ENCODE measurements at places on chromosomes 1 and 21.

- no peak for DNase-seq
Observed at GRCh38 chr1:219490566-219490965, 122.3 kb downstream of the ZC3H11B start.

DNA sequence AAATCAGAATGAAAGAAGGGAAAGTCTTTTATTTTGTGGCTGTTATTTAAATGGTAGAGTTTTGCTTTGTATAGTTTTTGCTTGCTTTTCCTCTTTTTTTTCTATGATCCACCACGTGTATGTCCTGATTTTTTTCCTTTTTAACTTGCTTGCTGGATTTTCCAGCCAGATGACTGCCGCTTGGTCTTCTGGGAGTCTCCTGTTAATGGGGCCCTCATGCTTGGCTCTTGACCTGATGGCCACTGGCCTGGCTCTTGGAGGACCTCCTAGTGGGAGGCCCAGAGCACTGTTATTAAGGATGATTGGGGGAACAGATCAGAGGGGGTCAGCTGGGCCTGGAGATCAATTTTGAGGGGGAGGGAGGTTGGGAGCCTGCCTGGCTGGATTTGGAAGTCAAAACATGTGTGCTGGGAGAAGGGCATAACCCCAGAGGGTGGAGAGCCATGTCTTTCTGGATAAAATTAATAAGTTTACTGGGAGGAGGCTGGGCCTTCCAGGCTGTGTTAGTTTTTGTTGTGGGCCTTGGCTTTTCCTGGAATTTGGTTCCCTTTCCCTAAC lies 1.2 kb downstream of the FGGY start:
- DNase-seq = no peak

- no peak for DNase-seq
Observed at GRCh38 chr1:59314776-59315528, 18.1 kb downstream of the FGGY start.

- DNase-seq = no peak
Observed at GRCh38 chr1:235313931-235314678, 13.9 kb downstream of the ARID4B start.

GRCh38 chr1:245156736-245157505 lies 2.1 kb downstream of the KIF26B start:
- no peak for DNase-seq

DNA sequence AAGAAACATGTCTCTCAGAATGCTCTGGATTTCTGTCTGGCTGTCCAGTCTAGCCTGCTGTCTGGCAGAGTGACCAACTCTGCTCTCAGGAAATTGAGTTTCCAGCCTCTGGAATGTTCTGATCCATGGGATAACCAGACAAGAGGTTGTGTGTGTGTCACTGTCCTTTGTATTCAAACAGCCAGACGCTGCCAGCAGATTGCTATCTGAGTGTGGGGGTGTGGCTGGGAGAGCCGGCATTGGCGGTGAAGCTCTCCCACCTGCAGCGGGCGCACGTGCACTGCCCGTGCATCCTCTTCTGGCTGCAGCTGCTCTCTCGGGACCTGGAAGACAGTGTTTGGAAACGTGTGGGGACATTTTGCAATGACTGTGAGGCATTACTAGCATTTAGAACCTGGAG lies 26.1 kb downstream of the PKP1 start:
- no peak for DNase-seq

DNA sequence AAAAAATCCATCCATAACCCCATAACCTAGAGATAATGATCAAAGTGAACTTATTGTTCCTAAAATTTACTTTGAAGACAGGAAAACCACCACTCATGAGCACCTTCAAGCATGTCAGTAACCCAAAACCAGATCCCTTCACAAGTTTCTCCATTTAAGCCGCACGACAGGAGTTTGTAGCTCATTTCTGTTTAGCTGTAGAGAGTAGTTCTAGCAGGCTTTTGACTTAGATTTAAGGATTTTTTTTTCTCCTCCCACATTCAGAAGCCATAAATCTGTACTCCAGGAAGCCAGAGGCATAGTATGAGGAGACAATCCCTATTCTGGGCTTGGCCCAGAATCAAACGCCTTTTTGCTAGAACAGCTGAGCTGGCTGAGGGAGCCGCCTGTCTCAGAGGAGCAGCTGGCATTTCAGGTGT lies 25.6 kb downstream of the TOMM20 start:
- no peak for DNase-seq

DNA sequence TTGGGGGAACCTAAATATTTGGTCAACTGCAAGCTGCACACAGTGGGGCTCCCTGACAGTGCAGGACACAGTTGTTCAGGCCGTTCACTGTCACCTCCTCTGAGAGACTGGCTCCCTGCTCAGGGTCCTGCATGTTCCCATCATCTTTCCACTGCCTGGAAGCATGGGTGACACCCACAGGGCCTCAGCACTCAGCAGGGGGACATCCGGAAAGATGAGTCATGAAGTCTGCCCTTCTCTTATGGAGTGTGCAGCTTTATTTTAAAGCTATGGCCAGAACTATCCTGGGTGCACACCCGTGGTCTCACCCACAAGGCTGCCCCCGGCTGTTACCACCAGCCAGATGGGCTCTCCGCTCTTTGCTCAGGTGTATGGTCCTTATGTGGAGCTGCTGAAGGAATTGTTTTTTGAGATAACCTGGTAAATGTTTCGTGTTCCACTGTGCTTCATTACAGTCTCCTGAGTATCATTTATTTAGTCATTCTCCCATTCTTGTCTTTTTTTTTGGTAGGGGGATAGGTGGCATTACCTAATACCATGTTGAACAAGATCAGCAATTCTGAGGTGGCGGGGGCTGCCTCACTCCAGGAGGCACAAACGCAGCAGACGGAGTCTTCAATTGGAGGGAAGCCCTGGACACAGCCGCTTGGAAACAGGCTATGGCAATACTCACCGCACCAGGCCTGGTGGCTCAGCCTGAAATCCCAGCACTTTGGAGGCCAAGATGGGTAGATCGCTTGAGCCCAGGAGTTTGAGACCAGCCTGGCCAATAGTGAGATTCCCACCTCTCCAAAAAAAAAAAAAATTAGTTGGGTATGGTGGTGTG lies 14.3 kb downstream of the TRIM11 start:
- no peak for DNase-seq

DNA sequence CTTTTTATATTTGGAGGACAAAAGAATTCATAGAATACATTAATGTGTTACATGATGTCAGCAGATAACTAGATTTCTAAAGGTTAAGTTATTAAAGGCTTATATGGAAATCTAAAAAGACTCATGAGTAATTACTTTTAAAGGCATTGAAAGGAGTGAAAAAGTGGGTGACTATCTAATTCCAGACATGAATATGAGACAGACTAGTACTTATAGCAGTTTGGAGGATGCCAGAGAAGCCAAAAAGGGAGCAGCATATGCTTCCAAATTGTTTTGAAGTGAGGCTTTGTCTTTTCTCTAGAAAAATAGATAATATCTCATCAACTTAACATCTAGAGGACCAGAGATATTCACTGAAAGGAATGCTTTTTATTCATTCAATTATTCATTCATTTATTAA lies 275.5 kb upstream of the CACYBP start:
- no peak for DNase-seq

GRCh38 chr1:233909195-233909594 lies 4.7 kb downstream of the SLC35F3 start:
- no peak for DNase-seq

DNA sequence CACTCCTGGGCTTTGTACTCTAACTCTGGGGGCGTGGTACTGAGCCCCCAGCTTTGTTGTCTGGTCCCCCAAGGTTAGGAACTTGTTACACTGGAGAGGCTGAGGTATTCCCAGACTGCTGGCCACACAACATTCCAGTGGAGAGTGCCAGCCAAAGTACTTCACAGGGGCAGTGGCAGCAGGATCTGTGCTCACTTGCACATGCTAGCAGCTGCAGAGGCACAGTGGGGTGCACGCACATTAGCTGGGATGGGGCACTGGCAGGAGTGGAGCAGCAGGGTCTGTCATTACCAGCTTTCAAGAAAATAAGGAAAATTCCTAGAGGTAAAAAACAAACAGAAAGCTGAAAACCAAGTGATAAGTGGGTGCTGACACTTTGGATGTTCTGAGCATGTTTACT lies 31.0 kb downstream of the ZNF691 start:
- DNase-seq = no peak

- no peak for DNase-seq
Observed at GRCh38 chr21:46226920-46227599, 1.5 kb downstream of the LSS start.

DNA sequence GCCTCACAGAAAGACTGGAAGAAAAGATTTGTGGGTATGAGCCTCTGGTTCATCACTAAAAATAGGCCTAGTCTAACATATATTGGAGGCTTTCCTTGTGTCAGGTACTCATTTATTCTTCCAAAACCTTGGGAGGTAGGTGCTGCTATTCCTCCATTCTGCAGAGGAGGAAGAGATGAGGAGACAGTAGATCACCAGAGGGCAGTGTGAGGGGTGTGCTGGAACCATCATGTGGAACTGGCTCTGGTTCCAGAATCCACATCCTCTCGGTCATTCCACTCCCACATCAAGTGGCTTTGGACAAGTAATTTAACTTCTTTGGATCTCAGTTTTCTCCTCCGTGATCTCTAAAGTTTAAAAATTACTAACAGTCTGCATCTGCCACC lies 7.4 kb upstream of the INKA2 start:
- no peak for DNase-seq

DNA sequence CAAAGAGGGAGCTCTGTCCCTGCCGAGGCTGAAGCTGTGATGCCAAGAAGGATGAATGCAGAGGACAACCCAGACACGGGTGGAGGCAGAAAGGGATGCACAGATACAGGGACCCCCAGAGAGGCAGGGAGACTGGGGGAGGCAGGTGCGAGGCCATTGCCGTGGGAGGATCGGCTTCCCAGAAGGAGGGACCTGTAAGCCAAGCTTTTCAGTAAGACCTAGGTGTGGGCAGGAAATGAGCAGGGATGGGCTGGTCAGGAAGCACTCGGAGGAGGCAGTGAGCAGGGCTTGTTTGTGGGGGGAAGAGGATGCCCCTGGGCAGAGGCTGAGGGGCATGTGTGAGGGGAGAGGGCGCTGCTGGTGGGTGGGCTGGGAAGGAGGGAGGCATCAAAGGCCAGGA lies 67.7 kb upstream of the WNT4 start:
- DNase-seq = no peak

- no peak for DNase-seq
Observed at GRCh38 chr1:153485863-153486262, 25.4 kb upstream of the S100A7 start.

DNA sequence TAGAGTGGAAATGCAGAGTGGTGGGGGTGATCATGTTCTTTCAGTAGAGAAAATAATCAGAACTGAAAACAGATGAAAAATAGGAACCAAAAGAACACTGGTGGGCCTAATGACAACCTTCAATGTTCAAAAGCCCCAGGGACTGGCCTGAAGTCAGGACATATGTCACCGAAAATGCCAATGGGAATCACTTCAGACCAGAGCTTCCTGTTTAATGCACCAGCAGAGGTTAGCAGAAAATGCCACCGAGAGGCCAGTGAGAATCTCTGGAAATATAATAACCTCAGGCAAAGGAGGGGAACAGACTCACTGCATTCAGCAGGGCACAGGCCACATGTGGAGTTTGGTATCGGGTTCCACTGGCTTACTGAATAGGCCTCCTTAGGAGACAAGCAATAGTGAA lies 15.9 kb upstream of the CD58 start:
- DNase-seq = no peak

GRCh38 chr1:153612755-153613331 lies at the start of gene S100A16:
Gene S100A16, minus strand, starts transcription at chr1:153613137. Its CDS starts 4,986 bp downstream, at chr1:153608151.
- no peak for DNase-seq

DNA sequence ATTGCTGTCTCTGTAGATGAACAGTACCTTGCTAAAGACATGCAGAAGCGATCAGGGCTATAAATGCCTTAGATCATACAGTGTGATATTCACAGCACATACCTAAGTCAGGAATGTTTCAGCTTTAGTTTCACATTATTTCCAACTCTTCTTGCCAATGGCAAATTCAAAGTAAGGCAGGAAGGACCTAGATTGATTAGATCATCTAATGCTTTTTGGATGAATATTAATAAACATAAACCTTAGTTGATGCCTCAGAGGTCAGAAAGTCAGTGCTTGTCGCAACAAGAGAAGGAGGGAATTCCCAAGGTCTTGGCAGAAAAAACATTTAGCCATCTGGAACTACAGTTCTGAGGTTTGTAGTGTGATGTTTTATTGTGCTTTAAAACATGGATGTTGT lies 122.3 kb downstream of the TNFSF18 start:
- no peak for DNase-seq

GRCh38 chr21:35044770-35045541 lies 4.1 kb downstream of the RUNX1 start:
- DNase-seq = no peak

DNA sequence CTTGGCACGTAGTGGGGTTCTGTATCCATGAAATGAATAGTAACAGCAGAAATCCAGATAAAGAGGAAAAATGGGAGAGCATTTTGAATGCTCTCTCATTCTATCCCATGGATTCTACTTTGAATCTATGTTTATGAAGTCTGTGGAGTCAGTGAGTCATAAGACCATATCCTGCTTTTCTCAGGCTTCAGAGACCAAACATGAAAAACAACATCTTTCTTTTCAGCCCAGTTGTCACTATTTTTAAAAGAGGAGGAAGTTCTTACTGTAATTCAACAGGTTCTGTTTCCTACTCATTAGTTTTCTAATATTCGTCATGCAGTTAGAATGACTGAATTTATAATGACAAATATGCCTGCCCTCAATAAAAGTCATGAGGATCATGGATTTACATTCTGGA lies 39.4 kb upstream of the CD55 start:
- DNase-seq = no peak

GRCh38 chr1:39269791-39270342 lies 65.4 kb downstream of the MACF1 start:
- no peak for DNase-seq

GRCh38 chr1:8520483-8520966 lies 202.6 kb downstream of the SLC45A1 start:
- no peak for DNase-seq

DNA sequence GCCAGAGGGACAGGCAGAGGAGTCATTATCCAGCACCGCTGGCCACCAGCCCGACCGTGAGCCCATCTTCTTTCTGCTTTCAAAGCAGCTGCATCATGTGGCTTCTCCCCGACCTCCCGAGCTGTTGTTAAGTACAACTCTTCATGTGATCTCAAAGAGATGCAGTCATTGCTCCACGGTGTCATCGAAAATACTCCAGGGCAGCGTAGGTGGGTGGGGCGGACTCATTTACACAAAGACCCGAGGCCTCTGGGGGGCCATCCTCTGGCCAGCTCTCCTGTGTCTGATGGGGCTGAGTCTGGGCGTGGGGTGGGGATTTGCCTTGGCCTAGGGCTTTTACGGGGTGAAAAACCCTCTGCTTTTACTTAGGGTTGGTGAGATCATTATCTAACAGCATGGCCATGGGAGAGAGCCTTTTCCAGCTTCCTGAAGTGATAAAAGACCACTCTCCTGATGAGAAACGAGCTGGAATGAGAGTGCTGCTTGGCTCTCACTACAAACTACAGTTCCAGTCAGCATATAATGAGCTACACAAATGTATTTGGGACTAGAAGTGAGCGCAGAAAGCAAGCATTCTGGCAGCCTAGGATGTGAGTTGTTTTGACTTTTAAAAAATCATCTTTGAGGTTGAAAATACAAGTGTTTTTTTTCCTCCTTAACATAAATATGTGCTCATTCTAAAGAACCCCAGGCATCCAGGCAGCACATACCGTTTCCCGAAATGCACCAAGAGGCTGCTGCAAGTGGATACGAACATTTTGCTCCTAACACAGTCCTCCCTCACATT lies 165.0 kb downstream of the RHOU start:
- no peak for DNase-seq

All from stimulated activated CD8-positive, alpha-beta memory T cell treated with anti-CD3 and anti-CD28 coated beads, Interleukin-7, amount 100 ng/mL, for 1 hour (primary cell).